ENCODE measurements at places on chromosomes 16 and 17. TPM values are rescaled to one million over a fixed set of nuclear protein-coding genes. Genes with fewer than 3 reads are reported as not detected.
A peak's percentile ranks its signal among the peaks of the same experiment; 100 is the strongest.

- no peak for DNase-seq
Measured at GRCh38 chr17:53570731-53571130, 252.0 kb upstream of the KIF2B start.

GRCh38 chr16:73912281-73912680, 384.3 kb upstream of the PSMD7 start:
- DNase-seq, result no peak

GRCh38 chr16:88777471-88778270, 7.3 kb downstream of the PIEZO1 start:
- no peak for DNase-seq

DNA sequence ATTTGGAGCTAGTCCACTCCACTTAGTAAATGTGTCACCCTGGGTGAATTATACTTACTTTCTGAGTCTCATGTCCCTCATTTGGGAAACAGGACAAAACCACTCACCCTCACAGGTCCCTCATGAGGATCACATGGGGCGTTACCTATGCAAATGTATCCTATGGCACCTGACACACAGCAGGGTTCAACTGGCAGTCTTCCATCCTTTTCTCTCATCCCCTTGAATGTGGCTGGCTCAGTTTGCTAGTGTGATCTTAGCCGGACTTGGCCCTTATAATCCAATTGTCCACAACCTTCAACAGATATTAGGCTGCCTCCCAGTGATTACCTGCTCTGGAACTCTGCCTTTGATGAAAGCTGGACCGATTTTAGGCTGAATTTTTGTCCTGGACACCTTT, 308.8 kb downstream of the MAP2K6 start:
- no peak for DNase-seq

GRCh38 chr16:76899767-76900166, 291.2 kb upstream of the MON1B start:
- no peak for DNase-seq

DNA sequence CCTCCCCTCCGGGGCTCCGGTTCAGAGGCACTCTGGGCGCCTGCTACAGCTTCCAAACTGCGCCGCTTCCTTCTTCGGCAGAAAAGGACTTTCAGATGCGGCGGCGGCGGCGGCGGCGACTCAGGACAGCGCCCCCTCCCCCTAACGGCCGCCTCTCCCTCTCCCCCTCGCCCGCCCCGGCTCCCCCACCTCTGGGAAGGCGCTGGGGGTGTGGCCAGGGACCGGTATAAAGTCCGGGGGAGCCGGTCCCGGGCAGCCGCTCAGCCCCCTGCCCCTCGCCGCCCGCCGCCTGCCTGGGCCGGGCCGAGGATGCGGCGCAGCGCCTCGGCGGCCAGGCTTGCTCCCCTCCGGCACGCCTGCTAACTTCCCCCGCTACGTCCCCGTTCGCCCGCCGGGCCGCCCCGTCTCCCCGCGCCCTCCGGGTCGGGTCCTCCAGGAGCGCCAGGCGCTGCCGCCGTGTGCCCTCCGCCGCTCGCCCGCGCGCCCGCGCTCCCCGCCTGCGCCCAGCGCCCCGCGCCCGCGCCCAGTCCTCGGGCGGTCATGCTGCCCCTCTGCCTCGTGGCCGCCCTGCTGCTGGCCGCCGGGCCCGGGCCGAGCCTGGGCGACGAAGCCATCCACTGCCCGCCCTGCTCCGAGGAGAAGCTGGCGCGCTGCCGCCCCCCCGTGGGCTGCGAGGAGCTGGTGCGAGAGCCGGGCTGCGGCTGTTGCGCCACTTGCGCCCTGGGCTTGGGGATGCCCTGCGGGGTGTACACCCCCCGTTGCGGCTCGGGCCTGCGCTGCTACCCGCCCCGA, at the start of gene IGFBP4:
IGFBP4 (plus strand) TSS at position 255 of the 792 bp plus-strand sequence; CDS start at position 541, 286 bp downstream.
- peak; percentile 93 for DNase-seq

DNA sequence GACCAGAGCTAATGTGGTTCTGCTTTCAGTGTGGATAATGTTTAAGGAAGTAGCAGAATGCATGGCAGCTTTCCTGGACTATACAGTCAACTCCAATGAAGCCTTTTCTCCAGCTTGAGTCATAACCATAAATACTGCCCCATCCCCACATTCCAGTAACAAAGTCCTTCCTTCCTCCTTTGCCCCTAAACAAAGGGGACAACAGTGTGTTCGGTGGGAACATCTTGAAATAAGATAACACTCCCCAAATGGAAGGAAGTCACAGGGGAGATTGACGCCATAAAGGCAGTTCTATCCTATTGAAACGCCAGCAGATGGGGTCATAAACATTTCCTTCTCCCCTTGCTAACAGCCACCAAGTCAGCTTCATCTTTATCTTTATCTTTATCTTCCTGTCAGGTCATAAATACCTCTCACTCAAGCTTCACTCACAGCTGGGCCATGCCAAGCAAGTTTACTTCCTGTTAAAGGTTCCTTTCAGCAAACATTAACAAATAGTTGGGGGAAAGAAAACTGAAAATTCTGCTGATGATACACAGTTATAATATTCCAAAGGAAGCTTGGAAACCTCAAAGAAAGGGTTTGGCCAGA, 136.7 kb downstream of the SNX11 start:
- no peak for DNase-seq

DNA sequence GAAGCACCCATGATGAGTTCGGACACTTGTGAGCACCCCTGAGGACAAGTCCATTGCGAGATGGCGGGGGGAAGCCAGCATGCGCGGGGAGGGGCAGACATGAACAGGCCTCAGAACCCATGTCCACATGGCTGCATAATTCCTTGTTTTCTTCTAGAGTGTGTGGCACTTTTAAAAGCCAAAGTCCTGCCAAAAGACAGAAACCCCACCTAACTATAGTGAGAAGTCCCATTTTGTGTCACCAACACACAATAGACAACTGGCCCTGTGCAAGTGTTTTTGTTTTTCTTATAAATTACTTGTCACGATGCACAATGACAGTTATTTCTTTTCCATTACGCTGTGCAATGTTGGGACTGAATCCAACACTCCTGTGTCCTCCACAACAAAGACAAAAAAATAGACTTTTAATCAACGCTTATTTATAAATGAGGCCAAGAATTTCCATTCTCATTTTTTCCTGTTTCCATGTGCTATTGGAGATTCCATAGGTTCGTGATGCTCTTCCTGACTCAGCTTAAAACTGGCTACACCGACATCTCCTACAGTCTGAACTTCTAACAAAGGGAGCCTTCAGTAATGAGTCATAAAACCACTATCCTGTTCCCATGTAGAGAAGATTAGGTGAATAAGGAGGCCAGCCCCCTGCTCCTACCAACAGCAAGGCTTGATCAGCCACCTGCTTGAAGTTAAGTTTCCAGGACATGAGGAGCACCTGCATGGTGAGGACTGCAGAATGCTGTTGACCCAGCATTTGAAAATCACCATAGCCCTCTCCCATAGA, 98.9 kb downstream of the ZNF423 start:
- DNase-seq, result no peak

DNA sequence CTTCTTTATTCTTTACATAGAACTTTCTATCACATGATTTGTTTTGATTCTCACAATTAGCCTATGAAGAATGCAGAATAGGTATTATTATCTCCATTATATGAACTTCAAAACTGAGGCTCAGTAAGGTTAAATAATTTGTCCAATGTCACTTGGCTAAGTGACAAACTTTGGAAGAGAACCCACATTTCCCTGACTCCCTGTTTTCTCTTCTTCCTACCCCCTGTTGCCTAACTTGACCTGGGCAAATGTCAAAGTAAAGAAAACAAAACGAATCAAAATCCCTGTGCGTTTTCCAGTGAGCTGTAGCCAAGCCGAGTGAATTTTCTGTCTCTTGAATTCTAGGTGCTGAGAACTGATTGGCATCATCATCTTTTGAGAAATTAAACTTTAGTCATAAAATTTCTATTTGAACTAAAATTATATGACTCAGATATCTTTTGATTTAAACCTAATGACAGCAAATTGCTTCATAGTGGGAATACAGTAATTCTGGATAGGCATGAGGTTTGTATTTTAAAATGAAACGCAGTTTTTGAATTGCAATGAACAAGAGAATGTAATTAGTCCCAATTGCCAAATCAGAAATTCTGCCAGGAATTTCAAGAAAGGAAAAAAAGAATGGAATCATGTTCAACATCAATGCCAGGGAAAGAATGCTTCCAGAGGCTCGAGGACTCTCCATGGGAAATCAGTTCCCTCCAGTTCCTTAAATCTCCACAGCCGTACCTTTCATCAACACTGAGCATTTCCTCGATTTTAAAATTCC, 4.6 kb upstream of the NACA2 start:
- no peak for DNase-seq

DNA sequence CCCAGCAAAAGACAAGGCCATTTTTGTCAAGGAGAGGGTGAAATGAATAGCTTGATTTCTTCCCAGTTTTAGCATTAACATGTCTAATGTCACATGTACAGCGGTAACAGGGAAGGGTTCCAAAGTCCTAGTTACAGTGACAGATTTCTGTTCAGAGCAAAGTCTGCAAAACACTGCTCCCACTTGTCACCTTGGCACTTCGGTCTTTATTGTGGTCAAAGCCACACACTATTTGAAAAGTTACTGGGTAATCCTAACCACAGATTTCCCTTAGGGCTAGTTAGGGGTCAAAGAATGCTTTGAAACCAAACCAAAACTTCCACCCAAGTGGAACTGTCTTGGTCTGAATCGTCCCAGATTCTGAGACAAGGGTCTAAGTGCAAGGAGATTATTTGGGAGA, 455.6 kb downstream of the HS3ST3B1 start:
- DNase-seq, result no peak

DNA sequence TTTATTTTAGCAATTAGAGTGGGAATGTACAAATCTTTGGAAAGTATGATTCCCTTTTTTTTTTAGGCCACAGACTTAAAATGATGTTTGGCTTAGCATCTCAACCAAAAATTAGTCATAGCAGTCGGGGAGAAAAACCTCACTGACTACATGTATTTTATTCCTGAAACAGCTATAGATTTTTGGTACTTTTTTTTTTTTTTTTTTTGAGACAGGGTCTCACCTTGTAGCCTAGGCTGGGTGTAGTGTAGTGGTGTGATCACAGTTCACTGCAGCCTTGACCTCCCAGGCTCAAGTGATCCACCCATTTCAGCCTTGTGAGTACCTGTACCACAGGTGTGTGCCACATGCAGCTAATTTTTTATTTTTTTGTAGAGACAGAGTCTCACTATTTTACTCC, 23.4 kb downstream of the RNFT1 start:
- no peak for DNase-seq

GRCh38 chr16:86729686-86730085, 151.3 kb downstream of the FOXL1 start:
- DNase-seq, result no peak

DNA sequence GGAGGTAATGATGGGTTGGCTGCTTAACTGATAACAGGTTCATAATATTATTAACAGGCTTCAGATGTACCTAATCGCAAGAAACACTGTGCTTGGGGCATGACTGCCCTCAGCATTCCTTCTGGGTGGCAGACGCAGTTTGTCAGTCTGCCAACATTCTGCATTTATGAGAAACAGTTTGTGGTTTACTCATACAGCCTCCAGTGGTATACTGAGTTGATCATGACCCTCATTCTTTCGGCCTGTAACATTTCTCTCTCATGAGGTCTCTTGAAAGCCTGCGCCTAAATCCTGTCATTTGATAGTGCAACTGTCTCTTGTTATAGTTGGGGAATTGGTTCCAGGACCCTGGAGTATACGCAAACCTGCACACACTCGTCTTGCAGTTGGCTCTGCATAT, 4.9 kb upstream of the RUSF1 start:
- no peak for DNase-seq

DNA sequence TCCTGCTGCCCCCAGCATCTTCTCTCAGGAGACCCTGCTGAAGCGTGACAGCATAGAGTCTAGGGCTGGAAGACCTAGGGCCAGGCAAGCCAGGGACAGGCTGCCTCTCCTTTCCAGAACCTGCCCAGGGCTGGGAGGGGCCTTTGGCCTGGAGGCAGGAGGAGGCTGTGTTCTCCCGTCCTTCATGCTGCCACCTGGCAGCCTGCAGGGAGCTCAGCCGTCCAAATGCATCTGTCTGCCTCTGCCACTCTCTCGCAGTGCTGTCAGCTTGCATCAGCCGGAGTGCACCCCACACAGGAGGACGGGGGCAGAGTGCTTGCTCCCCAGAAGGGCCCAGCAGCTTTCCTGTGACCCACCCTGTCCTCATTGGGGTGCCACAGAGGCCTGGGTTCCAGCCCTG, 31.3 kb downstream of the ARHGAP23 start:
- no peak for DNase-seq

- DNase-seq, result no peak
Measured at GRCh38 chr17:21815352-21816063, 123.2 kb downstream of the KCNJ18 start.

GRCh38 chr17:29172589-29172988, 7.6 kb downstream of the MYO18A start:
- DNase-seq, result no peak

GRCh38 chr17:76594690-76595089, 9.0 kb upstream of the ST6GALNAC2 start:
- DNase-seq, result no peak

DNA sequence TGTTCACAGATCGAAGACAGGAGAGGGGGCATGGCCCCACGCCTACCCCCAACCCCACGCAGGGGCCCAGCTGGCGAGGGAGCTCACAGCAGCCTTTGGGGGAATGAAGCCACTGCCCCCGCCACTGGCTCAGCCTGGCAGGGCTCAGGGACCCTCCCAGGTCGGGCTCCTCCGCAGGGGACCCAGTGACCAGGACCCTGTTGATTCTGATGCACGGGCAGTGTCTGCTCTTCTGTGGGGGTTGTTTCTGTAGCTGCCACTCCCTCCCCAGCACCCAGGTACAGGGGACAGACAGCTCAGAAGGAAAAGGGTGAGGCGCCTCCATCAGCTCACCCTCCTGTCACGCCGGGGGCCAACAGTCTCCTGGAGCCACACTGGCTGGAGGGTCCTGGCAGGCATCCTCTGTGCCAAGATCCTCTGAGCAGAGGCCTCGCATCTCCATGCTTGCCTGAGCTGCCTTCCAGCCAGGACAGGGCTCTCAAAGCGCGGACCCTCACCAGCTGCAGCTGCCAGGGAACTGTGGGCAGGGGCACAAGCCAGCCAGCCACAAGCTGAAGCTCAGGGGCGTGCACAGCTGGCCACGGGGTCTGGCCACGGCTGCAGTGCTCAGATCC, 49.1 kb downstream of the ZNF778 start:
- DNase-seq, result no peak

GRCh38 chr16:52861614-52862022, 191.1 kb downstream of the CHD9NB start:
- no peak for DNase-seq

KRTAP3-1 gene
- not detected for total RNA-seq

CCDC78 gene
- 8.0 TPM for total RNA-seq

KLHL11 gene
- 22.6 TPM for total RNA-seq
